ENCODE measurements at places on chromosomes 7 and 10.

GRCh38 chr7:127759945-127760421 lies 108.0 kb downstream of the SND1 start:
- DNase-seq: no peak

GRCh38 chr10:60937784-60938654 lies 6.0 kb downstream of the RHOBTB1 start:
- DNase-seq: no peak

- DNase-seq: no peak
Observed at GRCh38 chr10:118444069-118444468, 101.9 kb upstream of the FAM204A start.

- no peak for DNase-seq
Observed at GRCh38 chr10:131115801-131116200, 195.7 kb downstream of the TCERG1L start.

DNA sequence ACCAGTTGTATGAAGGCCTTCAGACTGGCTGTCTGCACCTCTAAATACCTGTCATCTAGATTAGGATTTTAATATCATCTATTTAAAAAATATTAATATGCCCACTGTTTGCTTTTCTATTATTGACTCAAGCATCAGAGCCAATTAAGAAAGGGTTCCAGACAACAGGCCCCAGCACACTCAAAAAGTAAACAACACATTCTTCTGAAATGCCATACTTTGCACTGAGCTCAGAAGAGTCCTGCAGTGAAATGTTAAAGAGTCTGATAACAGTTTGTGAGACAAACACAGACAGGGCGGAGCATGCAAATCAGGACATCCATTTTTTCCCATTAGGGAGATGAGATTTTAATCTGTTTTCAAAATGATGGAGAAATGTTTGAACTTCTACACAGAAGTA lies 45.9 kb upstream of the KLF6 start:
- no peak for DNase-seq

DNA sequence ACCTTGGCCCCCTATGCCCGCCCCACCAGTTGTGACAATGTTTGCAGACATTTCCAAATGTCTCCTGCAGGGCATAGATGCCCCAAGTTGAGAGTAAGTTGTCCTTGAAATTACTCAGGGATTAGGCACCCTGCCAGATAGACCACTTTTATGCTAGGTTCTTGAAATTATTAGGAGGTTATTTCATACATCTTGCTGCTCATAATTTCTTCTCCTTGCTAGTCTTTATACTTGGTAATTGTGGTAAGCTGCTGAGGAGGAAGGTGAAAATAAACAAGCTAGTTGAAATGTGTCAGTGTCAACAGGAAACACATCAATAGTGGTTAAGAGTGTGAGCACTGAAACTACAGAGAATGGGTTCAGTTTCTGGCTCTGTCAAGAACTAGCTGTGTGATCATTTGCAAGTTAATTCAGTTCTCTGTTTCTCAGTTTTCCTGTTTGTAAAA lies 63.7 kb upstream of the AOAH start:
- no peak for DNase-seq
